EH (cell line): ENCODE measurements at places on chromosomes 5 and 9.

GRCh38 chr5:56674441-56674840 lies 140.9 kb upstream of the MAP3K1 start:
- DNase-seq: no peak

DNA sequence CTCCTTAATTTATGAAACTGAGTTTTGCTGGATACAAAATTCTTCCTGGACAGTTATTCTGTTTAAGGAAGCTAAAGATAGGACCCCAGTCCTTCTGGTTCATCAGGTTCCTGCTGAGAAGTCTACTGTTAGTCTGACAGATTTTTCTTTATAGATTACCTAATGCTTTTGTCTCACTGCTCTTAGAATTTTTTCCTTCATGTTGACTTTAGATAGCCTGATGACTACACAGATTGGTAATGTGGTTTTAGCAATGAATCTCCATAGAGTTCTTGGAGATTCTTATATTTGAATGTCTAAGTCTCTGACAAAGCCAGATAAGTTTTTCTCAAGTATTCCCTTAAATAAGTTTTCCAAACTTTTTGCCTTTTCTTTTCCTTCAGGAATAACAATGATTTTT lies 419.7 kb downstream of the CDH10 start:
- no peak for DNase-seq

GRCh38 chr9:106869458-106869857 lies 6.5 kb downstream of the ZNF462 start:
- DNase-seq: peak; percentile 44

GRCh38 chr5:115333164-115333563 lies 36.7 kb upstream of the CCDC112 start:
- peak; percentile 25 for DNase-seq

- DNase-seq: no peak
Observed at GRCh38 chr5:1845696-1846095, 37.0 kb downstream of the IRX4 start.

DNA sequence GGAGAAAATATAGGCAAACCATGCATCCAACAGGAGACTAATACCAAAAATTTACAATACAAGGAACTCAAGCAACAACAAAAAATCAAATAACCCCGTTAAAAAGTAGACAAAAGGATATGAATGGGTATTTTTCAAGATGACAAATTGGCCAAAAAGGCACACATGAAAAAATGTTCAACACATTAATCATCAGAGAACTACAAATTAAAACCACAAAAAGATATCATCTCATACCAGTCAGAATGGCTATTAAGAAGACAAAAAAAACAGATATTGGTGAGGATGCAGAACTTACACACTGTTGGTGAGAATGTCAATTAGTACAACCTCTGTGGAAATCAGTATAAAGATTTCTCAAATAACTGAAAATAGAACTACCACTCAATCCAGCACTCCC lies 35.0 kb downstream of the TEX10 start:
- peak; percentile 80 for DNase-seq
